SK-N-SH (cell line): ENCODE measurements at places on chromosomes 3 and 15. TPM values are rescaled to one million over a fixed set of nuclear protein-coding genes. Genes with fewer than 3 reads are reported as not detected.

DNA sequence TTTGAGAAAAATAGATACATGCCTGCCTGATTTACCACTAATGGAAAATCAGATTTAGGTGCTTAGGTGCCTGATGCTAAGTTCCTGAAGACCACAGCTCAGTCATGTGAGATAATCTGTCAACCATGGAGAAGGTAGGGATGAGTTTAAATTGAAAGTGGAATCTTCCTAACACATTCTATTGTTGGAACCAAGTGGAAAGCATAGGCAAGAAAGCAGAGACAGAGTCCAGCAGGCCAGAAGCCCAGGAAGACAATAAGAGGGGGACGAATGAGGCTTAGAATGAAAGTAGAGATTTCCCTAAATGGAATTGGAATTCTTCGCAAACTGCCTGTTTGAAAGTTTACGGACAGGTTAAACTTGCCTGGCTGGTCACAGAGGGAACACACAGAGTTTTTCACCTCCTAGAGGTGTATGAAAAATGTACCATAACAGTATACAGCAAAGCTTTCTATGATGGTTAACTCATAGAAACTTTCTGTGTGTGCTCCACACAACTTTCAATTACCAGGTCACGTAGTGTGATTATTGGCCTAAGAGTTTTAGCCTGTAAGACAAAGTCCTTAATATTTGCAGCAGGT is 453.8 kb upstream of the KCNMB2 start:
- no peaks in the 10 kb centered on the region for H3K27me3 ChIP-seq
- H3K4me3 ChIP-seq = no peak overlapping the region
- H3K4me1 ChIP-seq = peaks cover 39% of the 10 kb centered on the region
- DNase-seq = no peak
- H3K36me3 ChIP-seq = no peaks in the 10 kb centered on the region
- H3K27ac ChIP-seq = no peak overlapping the region

GRCh38 chr3:102017784-102018183 is 168.5 kb downstream of the NFKBIZ start:
- H3K4me3 ChIP-seq = no peak overlapping the region
- H3K27me3 ChIP-seq = no peaks in the 10 kb centered on the region
- no peak overlapping the region for H3K27ac ChIP-seq
- H3K36me3 ChIP-seq = no peaks in the 10 kb centered on the region
- no peaks in the 10 kb centered on the region for H3K4me1 ChIP-seq

ATP13A5 gene
- polyA plus RNA-seq = not detected in 2 replicates

SLC22A13 gene
- 0.08 and 0.29 TPM in 2 replicates for polyA plus RNA-seq

DNA sequence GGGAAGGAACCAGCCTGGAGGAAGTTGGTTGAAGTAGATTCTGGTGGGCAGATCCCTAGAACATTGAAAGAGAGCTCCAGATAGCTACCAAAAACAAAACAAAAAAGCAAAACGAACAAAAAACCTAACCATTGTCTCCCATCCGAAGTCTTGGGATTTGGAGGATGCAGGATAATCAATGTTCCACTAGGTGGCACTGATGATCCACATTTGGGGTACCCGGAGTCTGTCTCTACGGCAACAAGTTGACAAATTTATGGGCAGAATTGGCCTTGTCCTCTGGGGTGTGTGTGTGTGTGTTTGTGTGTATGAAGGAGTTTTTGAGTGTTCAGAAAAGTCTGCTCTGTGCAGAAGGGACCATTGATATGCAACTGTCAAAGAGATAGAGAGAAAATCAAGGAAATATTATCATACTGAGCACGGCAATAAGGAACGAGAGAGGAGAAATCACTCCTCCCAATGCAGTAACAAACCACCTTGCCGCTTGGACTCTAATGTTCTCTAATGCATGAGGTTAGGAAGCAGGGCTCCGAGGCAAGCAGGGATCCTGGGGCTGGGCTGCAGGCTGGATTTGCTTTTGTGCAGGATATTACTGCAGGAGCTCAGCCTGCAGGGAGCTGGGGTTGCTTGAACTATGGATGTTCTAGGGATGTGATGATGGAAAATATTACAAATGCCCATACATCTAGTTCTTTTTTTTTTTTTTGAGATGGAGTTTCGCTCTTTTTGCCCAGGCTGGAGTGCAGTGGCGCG is 59.8 kb upstream of the KLHL25 start:
- no peaks in the 10 kb centered on the region; the same call in 1 of the 2 replicates for H3K27me3 ChIP-seq
- peak; percentile 78 for DNase-seq
- H3K36me3 ChIP-seq = no peaks in the 10 kb centered on the region

ARHGAP11A gene
- polyA plus RNA-seq = 4.5 and 4.8 TPM in 2 replicates

DNA sequence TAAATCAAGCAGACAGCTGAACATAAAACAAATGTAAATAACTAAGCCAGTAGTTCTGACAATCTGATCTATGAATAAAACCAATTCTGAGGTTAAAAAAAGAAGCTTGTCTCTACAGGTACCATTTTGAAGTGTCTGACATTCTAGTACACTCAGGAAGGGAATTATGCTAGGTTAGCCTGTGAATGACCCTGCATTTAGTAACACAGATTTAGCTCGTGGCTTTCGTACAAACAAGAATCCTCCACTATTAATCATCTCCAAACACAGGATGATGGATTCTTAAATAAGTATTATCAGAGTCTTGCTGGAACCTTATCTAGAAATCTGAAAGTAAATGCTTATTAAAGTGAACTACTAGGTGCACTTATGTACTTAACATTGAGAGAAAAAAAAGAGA is 1120.1 kb downstream of the ROBO1 start:
- no peaks in the 10 kb centered on the region for H3K27me3 ChIP-seq
- H3K36me3 ChIP-seq = no peaks in the 10 kb centered on the region
- no peak overlapping the region for H3K4me3 ChIP-seq
- DNase-seq = no peak
- H3K27ac ChIP-seq = no peak overlapping the region
- no peaks in the 10 kb centered on the region for H3K4me1 ChIP-seq

DNA sequence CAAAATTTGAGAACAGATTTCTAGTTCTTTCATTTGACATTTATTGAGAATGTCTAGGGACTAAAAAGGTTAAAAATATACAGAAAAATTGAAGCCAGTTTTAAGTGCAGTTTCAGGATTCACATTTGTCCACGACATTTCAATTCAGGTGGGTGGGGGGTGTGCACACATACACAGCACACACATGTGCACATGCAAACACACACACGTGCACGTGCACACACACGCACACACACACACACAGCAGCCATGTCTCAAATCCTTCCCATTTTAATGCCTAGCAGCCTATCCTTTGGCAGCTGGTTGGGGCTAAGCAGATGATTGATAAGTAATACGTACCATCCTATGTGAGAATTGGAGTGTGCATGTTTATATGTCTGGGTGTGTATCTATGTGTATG is 238.3 kb upstream of the TRIM42 start:
- H3K36me3 ChIP-seq = no peaks in the 10 kb centered on the region
- DNase-seq = no peak
- no peak overlapping the region for H3K4me3 ChIP-seq
- no peak overlapping the region for H3K27ac ChIP-seq
- H3K4me1 ChIP-seq = no peaks in the 10 kb centered on the region

DNA sequence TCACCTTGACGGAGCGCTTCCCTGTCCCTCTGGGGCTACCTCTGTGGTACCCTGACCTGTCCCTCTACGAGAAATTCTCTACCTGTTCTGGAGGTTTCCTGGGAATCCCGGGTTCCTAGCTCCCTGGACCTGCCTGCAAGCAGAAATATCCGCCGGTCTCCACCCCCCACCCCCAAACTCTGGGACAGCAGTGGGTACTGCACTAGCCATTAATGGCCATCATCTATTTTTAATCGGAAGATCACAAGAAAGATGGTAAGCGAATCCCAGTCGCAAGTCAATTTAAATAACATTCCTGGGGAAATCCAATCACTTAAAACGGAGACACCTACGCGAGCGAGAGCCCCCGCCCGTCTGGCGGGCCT is 429 bp upstream of the C3orf80 start:
- H3K27me3 ChIP-seq = peaks cover 23% of the 10 kb centered on the region
- H3K36me3 ChIP-seq = no peaks in the 10 kb centered on the region
- no peak overlapping the region for H3K27ac ChIP-seq
- DNase-seq = no peak
- peaks cover 12% of the 10 kb centered on the region; the same call in 1 of the 2 replicates for H3K4me1 ChIP-seq

DNA sequence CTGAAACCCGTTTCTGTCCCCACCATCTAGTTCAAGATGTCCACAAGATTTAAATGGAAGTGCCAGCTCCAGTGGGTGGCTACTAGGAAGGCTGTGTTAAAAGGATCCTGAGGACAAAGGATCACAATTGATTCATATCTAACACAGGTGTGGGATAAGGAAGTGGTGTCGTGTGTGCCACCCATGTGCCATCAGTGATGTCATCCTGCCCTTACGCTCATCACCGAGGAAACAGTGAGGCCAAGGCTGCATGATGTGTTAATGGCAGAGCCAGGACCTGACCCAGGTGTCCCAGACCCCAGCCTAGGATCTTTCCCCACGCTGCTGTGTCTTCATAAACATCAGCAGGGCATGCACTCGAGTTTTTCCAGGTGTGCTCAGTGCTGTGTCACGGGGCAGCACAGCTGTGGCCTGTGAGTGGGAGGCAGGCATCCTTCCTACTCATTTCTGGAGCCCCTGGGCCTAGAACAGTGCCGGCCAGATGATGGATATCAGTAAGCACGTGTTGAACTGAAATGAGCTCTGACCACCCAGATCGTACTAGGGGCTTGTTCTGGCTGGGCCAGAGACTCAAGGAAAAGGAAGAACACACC is 10.6 kb upstream of the TGM5 start:
- H3K27ac ChIP-seq = no peak overlapping the region
- H3K4me1 ChIP-seq = no peaks in the 10 kb centered on the region
- DNase-seq = no peak
- peaks cover 17% of the 10 kb centered on the region for H3K27me3 ChIP-seq

DNA sequence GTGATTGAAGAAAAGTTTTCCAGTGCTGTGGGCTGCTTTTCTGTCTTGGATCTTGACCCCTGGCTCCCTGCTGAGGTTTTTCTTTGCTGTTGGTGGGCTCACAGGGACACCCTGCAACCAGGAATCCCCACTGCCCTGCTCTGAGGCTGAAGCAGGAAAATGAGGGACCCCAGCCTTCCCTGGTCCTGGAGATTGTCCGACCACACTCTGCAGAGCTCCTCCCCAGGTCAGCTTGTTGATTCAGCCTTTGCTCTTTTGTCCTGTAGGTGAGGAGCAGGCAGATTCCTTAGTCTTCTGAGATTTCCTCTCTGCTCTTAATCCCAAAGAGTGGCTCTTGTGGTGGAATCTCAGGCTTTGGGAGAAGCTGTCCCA is 194.5 kb downstream of the RPLP1 start:
- no peak for DNase-seq
- H3K27me3 ChIP-seq = peaks cover 33% of the 10 kb centered on the region; the same call in 1 of the 2 replicates
- no peak overlapping the region for H3K4me3 ChIP-seq

DNA sequence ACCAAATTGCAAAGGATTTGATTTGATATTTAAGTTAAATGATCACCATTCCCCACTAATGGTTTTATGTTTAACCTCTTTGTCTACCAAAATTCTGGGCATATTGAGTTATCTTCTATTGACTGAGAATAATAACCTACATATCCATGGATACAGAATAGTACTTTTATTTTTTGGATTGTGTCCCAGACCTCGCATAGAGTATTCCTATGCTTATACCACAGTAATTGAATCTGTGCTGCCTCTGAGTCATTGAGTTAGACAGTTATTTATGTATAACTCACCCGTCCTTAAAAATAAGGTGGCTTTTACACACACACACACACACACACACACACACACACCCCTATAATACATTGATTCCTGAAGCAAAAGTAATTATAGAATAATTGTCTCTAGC is 690.1 kb upstream of the BCHE start:
- H3K36me3 ChIP-seq = no peaks in the 10 kb centered on the region
- no peaks in the 10 kb centered on the region for H3K27me3 ChIP-seq
- H3K4me3 ChIP-seq = no peak overlapping the region
- no peak for DNase-seq

ZNF774 gene
- polyA plus RNA-seq = 1.6 and 1.8 TPM in 2 replicates

DCLK3 gene
- polyA plus RNA-seq = not detected in 2 replicates

DNA sequence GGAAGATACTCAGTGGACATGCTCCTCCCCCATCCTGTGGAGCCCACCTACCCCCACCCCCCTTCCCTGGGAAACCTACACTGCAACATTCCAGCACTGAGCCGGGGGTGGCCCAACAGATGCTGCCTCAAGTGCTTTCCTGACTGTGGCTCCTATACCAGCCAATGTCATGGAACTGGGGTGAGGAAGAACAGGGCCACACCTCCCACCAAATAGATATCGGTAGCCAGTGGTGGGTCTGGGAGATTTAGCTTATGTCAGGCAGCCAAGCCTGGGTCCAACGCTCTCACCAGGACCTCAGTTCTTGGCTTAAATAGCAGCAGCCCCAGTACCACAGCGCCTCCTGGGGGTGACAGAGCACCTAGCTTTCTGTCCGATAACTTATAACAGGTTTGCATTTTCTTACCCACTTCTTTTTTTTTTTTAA is 30.3 kb downstream of the CDC25A start:
- peaks cover 13% of the 10 kb centered on the region; the same call in 1 of the 2 replicates for H3K36me3 ChIP-seq
- H3K4me1 ChIP-seq = no peaks in the 10 kb centered on the region
- H3K27ac ChIP-seq = no peak overlapping the region
- no peak overlapping the region; the same call in 1 of the 2 replicates for H3K4me3 ChIP-seq

DNA sequence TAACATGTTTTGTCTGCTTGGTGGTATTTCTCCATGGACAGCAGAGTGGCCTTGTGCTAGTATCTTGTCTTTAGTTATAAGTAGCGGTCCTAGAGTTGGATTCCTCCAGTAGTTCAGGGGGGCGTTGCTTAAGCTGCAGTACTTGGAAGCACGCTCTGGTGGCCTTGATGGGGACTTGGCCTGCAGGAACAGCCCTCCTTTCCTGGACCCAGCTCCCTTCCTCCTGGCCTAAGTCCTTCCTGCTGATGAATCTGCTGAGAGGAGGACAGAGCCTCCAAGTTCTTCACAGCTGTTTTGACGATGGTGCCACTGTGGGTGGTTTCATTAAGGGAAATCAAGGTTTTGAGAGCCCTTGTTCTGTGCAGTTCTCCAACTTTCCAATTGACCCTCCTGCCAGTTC is 38.6 kb upstream of the SEC22A start:
- no peak overlapping the region for H3K27ac ChIP-seq
- no peak for DNase-seq
- no peaks in the 10 kb centered on the region for H3K4me1 ChIP-seq
- no peak overlapping the region for H3K4me3 ChIP-seq
- peaks cover 27% of the 10 kb centered on the region for H3K36me3 ChIP-seq
- H3K27me3 ChIP-seq = no peaks in the 10 kb centered on the region

GRCh38 chr3:126986001-126986400 is 3.1 kb downstream of the PLXNA1 start:
- peaks cover 10% of the 10 kb centered on the region; the same call in 1 of the 2 replicates for H3K4me1 ChIP-seq
- H3K27me3 ChIP-seq = no peaks in the 10 kb centered on the region
- no peaks in the 10 kb centered on the region for H3K36me3 ChIP-seq
- H3K27ac ChIP-seq = peak overlapping the region; percentile 53; the same call in 1 of the 2 replicates
- peak; percentile 82 for DNase-seq

GRCh38 chr3:143970773-143971358 is 757 bp upstream of the DIPK2A start:
- no peaks in the 10 kb centered on the region for H3K4me1 ChIP-seq
- peaks cover 22% of the 10 kb centered on the region for H3K27me3 ChIP-seq
- no peak overlapping the region for H3K27ac ChIP-seq
- DNase-seq = peak; percentile 41

- H3K4me3 ChIP-seq = no peak overlapping the region
- H3K36me3 ChIP-seq = no peaks in the 10 kb centered on the region
- no peaks in the 10 kb centered on the region; the same call in 1 of the 2 replicates for H3K4me1 ChIP-seq
- no peak for DNase-seq
- H3K27ac ChIP-seq = no peak overlapping the region
These were observed 71.7 kb upstream of the SNRK start for GRCh38 chr3:43214616-43215015.

GPR171 gene
- not detected in 2 replicates for polyA plus RNA-seq

PLA1A gene
- polyA plus RNA-seq = 0.08 TPM in 1 of 2 replicates, not detected in the other

EPHB3 gene
- 2.1 and 4.2 TPM in 2 replicates for polyA plus RNA-seq

- no peak for DNase-seq
- peaks cover 5% of the 10 kb centered on the region for H3K4me1 ChIP-seq
- H3K27me3 ChIP-seq = no peaks in the 10 kb centered on the region
These were observed 47.1 kb downstream of the GOLIM4 start for GRCh38 chr3:168048414-168049330.
